Progenitor cell of endocrine pancreas (in vitro differentiated cells): ENCODE measurements at places on chromosomes 3 and 15. TPM values are rescaled to one million over a fixed set of nuclear protein-coding genes. Genes with fewer than 3 reads are reported as not detected.

DNA sequence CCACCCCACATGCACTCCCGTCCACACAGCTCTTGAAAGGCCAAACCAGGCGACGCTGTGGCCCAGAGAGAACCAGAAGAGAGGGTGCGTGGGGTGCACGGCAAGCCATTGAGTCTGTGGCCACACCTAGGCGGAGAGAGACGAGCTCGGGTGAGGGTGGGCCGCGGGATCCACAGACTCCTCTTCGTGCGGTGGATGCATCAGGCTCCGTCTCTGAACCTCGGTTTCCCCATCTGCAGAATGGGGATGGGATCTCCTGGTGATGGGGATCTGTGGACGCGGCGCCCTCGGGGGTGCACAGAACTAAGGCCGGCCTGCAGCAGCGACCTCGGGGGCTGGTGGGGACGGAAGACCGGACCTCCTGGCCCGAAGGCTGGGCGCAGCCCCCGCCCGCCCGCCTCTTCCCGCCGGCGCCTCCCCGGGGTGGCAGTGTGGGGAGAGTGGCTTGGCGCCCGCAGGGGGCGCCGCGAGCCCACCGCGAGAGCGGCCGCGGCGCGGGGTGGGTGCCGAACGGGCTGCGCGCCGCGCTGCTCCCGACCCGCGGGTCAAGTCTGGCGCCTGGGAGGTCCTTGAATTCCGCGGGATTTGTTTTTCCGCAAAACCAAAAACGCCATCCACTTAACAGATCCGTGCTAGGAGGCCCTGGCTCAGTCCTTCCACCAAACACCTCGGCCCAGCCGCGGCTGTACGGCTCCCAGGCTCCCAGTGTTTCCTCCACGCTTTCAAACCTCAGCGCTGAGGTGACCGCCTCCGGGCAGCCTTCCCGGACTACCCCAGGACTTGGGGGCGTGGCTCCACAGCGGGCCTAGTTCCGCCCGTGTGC is 13.2 kb upstream of the ADPGK start:
- peak; percentile 40 for DNase-seq
- H3K4me1 ChIP-seq, result peaks cover 4% of the 10 kb centered on the region
- peak overlapping the region; percentile 79 for H3K4me3 ChIP-seq

DNA sequence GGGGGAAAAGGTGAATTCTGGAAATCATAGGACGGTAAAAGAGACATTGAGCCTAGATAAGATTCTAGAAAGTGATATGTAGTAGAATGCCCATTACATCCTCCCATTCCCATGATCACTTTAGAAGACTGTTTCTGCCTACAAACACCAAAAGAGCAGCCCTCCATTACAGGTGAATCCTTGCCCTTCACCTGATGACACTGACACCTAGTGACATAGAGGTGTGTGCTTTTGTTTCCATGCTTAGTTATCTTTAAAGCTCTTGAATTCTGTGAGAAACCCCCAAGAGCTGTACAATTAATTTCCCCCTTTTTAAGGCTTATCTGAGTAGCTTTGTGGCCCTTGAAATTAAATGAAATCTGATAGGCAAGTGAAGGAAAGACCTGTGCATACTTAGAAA is 8.3 kb upstream of the BBX start:
- no peaks in the 10 kb centered on the region for H3K4me1 ChIP-seq
- no peak overlapping the region for H3K4me3 ChIP-seq
- DNase-seq, result no peak
- H3K27ac ChIP-seq, result no peak overlapping the region
- H3K27me3 ChIP-seq, result peaks cover 13% of the 10 kb centered on the region

DNA sequence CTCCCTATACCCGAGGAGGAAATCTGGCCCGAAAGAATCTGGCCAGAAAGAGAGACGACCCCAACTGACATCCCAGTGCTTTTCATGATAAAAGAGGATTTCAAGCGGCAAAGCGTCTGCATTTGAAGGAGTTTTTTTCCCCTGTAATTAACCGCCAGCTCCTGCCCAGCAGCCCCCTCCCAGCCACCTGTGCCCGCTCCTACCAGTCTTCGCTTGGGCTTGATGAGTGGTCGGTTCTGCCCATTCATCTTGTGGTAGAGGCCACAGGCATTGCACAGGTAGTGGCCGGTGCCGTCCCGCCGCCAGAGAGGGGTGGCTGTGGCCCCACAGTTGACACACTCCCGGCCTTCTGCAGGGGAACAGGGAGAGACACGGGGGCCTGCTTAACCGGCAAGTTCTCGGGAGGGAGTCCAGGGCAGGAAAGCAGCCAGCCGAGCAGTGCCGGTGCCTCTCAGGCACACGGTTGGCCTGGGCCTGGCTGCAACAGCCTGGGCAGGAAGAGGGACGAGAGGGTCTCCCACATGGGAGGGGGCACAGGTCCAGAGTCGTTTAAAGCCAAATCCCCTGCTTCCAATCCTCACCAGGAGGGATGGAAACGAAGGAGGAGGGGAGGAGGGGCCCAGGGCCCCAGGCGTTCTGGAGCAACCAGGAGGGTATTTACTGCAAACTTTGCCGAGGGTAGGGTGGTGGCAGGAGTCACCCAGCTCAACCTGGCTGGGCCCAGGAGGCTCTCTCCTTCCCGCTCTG is 9.2 kb downstream of the GATA2 start:
- H3K27ac ChIP-seq, result peak overlapping the region; percentile 35
- DNase-seq, result no peak
- no peak overlapping the region for H3K4me3 ChIP-seq
- H3K36me3 ChIP-seq, result no peaks in the 10 kb centered on the region
- H3K4me1 ChIP-seq, result peaks cover 18% of the 10 kb centered on the region

- H3K27ac ChIP-seq, result peak overlapping the region; percentile 23
- peaks cover 4% of the 10 kb centered on the region for H3K36me3 ChIP-seq
- H3K27me3 ChIP-seq, result no peaks in the 10 kb centered on the region
- H3K4me1 ChIP-seq, result peaks cover 21% of the 10 kb centered on the region
- no peak for DNase-seq
Observed at GRCh38 chr15:66404532-66404931, 17.8 kb downstream of the MAP2K1 start.

- no peaks in the 10 kb centered on the region for H3K4me1 ChIP-seq
- peaks cover 6% of the 10 kb centered on the region for H3K27me3 ChIP-seq
- no peak overlapping the region for H3K27ac ChIP-seq
- DNase-seq, result no peak
- H3K4me3 ChIP-seq, result no peak overlapping the region
- H3K36me3 ChIP-seq, result no peaks in the 10 kb centered on the region
Observed at GRCh38 chr3:68958932-68959331, 26.6 kb upstream of the TAFA4 start.

GRCh38 chr3:64995857-64996551 is 308.2 kb upstream of the ADAMTS9 start:
- no peaks in the 10 kb centered on the region for H3K27me3 ChIP-seq
- H3K4me3 ChIP-seq, result no peak overlapping the region
- peaks cover 9% of the 10 kb centered on the region for H3K4me1 ChIP-seq
- no peak for DNase-seq

The PLOD2 gene
- total RNA-seq, result 49.2 and 54.9 TPM in 2 replicates

The SEMA3G gene
- 0.79 and 1.1 TPM in 2 replicates for total RNA-seq

The TMEM212 gene
- not detected in 2 replicates for total RNA-seq
